Testis (tissue), 5 donors: ENCODE measurements at places on chromosomes 11 and 22. TPM values are rescaled to one million over a fixed set of nuclear protein-coding genes. Genes with fewer than 3 reads are reported as not detected.

DNA sequence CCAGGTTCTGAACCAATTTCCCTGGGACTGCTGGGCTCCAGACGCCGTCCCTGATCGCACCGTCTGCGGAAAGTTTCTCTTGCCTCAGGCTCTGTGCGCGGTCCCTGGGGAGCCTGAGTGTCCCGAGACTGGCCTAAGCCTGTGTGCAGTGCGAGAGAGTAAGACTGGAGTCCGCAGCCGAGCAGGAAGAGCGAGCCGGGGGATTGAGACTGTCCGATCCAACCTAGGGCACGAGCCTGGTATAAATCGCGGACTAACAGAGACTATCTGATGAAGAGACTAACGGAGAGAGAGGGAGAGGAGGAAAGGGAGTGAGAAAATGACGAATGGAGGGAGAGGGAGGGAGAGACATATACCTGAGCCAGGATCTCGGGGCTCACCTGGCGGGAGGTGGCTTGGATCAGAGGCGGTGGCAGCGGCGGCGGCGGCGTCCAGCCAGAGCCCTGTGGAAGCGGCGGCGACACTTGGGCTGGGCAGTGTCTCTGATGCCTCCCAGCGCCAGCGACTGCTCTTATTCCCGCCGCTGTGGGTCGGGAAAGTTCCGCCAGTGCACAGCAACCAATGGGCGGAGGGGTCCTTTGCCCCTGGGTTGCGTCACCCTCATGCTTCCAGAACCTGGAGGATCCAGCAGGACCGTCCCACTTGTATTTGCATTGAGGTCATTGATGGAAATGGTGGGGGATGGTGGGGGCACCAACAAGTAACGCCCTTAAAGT lies at the start of gene CALCA:
CALCA (minus strand) TSS at position 487 of the 716 bp plus-strand sequence. CDS start 1,159 bp downstream, outside the sequence.
- no peak for DNase-seq

DNA sequence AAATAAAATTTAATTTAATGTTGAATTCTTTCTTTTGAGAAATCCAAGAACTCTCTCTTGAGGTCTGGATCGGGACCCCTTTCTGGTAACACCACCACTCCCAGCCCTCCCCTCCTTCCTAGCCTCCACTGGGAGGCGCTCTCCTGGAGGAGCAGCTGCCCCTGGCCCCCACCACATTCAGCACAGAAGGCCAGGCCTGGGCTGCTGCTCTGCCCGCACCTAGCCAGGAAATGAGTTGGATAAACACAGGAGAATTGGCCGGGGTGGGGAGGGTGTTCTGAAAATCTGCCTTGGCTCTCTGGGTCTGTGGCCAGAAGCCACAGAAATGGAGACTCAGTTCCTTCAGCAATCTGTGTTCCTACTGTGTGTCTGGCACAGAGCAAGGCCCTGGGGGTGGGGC lies 31.2 kb downstream of the C22orf42 start:
- DNase-seq, result no peak

The TRIM44 gene
- total RNA-seq, result 37.1 TPM

The ZP1 gene
- total RNA-seq, result 3.5 TPM

The PGA3 gene
- total RNA-seq, result 1.7 TPM

- no peak for DNase-seq
These were observed 30.1 kb downstream of the RCN1 start for GRCh38 chr11:32121012-32121411.

GRCh38 chr11:113014262-113015097 lies 53.3 kb downstream of the NCAM1 start:
- no peak for DNase-seq

- no peak for DNase-seq
These were observed 9.5 kb upstream of the RIC3 start for GRCh38 chr11:8178297-8178696.

GRCh38 chr11:120119121-120119520 lies 18.8 kb downstream of the TRIM29 start:
- no peak for DNase-seq

The MRPL23 gene
- 109 TPM for total RNA-seq

- peak; percentile 9 for DNase-seq
These were observed 112.5 kb downstream of the KCNQ1OT1 start for GRCh38 chr11:2587132-2587930.

- DNase-seq, result no peak
These were observed 74.3 kb upstream of the SOX6 start for GRCh38 chr11:16430674-16431073.

The ADORA2A gene
- 2.2 TPM for total RNA-seq

DNA sequence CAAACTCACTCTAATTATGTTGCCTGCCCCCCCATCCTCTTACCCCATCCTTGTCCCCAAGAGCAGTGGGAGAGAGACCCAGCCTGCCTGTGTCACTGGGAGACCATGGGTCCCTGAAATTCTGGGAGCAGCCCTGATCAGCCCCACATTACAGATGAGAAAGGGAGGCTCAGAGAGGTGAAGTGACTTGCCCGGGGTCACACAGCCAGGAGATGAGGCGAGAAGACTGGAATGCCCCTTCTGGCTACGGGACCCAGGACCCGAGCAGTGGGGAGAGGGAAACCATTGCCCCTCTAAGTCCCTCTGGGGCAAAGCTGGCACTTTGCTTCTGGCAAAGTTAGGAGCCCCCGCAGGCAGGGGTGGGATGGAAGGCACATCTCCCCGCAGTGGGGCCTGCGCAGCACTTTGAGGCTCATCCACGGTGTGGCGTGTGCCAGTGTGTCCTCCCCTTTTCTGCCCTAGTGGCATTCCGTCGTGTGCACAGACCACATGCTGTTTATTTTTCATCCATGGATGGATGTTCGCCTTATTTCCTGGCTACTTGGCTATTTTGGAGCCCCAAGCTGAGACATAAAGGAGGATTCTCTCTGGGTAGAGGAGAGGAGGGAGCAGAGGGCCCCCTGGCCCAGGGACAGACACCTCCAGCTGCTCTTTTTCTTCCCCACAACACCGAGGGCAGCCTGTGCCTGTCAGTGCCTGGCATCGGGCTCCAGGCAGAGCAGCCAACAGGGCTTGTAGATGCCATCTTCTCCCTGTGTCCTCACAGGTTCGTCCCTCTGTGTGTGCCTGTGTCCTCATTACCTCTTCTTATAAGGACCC lies 3.7 kb upstream of the FGF3 start:
- DNase-seq, result no peak

DNA sequence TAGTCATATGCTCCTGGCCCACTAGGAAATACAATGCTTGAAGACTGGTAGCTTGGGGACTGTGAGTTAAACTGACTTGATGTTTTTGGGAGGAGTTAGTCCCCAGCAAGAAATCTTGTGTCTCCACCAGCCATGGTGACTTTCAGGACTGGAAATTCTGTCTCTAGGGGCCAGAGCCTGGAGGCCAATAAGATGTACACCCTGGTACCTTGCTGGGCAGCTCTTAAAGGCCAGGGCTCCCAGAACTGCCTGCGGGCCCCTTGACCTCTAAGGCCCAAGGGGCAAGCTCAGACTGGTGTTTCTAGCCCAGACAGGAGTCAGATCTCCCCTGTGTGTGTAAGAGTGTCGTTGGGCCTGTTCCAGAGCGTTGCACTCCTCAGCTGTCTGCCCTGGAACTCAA lies 128.7 kb upstream of the C11orf58 start:
- DNase-seq, result no peak

DNA sequence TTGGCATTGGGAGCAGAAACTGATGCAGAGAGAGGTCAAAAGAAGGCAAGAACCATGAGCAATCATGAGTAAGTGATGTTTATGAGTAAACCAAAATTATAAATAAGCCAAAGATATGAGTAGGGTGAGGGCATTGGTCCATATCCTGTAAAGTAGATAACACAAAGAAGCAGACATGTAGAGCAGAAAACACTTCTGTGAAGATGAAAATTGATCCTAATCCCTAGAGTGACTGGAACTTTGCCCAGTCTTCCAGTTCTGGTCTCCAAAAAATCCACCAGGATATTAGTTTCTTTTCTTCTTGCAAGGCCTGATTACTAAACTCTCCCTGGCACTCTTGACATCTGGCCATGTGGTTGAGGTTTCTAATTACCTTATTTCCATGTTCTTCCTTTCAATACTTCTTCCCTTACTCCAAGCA lies 13.7 kb upstream of the DRD2 start:
- no peak for DNase-seq

DNA sequence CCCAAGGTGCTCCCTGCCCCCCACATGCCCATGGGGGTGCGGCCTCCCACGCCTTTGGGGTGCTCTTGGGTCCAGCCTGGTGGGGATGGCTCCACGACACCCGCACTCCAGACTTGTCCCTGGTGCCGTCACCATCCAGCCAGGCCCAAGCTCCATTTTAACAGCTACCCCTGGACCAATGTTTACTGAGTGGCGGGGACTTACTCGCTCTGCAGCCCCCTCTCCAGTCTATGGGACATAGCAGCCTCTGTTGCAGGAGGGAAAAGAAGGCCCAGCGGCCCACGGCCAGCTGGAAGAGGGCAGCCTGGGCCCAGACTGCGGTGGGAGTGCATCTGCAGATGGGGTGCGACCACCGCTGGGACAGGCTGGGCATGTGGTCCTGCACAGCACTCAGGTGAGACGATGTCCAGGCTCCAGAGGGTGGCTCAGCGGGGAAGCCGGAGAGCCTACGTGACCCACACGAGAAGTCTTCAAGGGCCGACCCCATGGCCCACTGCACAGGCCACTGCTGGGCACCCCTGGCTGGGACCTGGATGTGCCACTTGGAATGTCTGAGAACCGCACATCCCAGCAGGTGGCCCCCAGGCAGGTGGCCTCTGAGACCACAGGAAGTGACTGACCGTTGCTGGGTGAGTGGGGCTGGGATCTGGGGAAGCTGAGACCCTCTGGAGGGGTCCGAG lies 18.1 kb downstream of the IL17REL start:
- DNase-seq, result no peak

The MAP4K2 gene
- total RNA-seq, result 29.8 TPM

- DNase-seq, result no peak
These were observed 100.7 kb downstream of the NAV2 start for GRCh38 chr11:19813158-19813879.

DNA sequence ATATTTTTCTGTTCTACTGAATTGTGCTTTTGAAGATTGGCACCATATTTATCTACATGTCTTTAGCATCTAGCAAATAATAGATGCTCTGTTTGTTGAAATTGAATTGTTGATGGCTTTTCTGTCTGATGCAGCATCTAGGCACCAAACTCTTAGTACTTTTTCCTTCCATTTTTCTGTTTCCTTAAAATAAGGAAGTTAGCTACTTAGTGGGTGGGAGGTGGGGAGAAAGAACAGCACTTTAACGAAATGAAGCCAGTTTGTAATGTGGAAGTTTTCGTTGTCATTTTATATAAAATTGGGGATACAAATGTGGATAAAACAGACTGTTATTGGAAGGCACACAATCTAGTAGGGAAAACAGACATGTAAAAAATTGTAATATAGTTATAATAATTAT lies 76.6 kb downstream of the HIPK3 start:
- DNase-seq, result no peak

GRCh38 chr11:64619811-64620380 lies 28.9 kb downstream of the SLC22A12 start:
- DNase-seq, result peak; percentile 89

The PLAAT5 gene
- total RNA-seq, result 92.8 TPM

The CHADL gene
- total RNA-seq, result 12.8 TPM

DNA sequence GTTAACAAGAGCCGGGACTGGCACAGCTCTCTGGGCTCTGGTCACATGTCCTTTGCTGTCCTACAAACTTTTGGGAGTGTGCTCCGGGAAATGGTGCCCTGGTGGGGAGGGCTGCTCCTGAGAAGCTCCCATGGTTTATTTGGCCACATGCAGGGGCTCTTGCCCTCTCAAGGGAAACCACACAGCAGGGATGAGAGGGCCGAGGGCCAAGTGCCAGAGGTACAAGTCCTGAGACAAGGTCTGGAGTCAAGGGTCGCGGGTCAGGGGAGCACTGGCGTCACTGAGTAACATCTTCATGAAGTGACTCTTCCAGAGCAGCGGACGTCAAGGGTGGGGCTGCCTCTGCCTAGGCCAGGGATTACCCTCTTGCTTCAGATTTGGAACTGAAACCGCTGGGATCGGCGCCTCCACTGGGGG lies 1160.6 kb downstream of the TBC1D22A start:
- no peak for DNase-seq

DNA sequence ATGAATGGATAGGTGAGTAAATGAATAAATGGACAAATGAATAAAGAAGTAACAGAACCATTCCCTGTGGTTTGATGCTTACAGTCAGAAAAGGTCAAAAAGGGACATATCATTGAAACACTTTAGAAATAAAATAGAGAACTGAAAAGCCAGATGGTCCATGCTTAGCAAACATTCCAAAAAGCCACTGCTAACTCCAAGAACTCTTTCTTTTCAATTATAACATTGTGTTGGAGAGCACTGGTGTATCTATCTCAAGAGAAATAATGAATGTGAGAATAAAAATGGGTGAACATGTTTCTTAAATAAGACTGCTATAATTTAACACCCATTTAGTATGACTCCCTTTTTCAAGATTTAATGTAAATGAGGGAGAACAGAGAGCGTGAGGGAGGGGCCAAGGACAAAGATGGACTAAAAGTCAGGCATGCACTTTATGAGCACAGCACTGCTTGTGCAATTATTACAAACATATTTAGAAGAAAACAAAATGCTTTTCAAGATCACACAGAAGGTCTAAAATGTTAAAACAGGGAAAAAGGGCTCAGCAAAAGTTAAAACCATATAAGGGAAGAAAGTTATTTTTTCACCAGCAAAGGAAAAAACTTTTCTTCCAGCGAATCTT lies 224.3 kb upstream of the PITPNB start:
- no peak for DNase-seq

DNA sequence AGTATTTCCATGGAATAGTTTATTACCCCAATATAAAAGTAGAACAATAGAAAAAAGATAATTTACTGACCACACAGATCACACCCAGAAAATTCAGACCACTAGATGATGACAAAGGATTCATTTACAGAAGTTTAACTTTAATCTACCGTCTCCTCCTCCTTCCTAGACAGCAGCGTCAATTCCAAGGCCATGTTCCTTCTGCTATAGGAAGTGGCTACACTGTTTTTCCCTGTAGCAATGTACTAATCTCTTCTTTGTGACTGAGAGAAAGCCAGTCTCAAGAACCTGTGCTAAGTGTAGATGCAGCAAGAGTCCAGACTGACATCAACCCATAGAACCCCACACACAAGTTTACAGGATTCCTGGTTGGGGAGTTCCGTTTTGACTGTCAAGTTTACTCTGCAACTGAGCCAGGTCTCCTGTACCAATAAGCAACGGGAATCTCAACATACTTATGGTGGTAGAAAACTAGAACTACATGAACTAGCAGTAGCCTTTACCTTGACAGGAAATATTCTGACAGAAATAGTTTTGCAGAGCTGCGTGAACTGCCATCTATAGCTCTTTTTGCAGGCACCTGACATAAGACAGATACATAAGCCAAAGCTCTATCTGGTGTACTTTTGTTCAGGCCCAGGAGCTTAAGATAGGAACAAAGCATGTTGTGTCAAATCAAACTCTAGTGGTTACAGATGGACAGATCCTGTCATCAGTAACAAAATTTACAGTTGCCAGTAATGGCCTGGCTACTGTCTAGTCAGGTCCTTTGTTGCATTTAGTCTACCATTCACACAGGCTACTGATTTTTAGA lies 42.9 kb downstream of the MRTFA start:
- DNase-seq, result peak; percentile 71

The GRK2 gene
- total RNA-seq, result 87.6 TPM
